Activated CD8-positive, alpha-beta memory T cell treated with anti-CD3 and anti-CD28 coated beads, Interleukin-2, amount 10 ng/mL, durations not matched to agents 7 days and 5 days (primary cell): ENCODE measurements at places on chromosomes 5 and 9. TPM values are rescaled to one million over a fixed set of nuclear protein-coding genes. Genes with fewer than 3 reads are reported as not detected.

GRCh38 chr5:979100-979817 lies 29.3 kb upstream of the NKD2 start:
- no peak for DNase-seq

GRCh38 chr5:50759526-50760270 lies 93.3 kb downstream of the PARP8 start:
- no peak for DNase-seq

GRCh38 chr9:27304521-27304920 lies 7.6 kb upstream of the EQTN start:
- DNase-seq: no peak

DNA sequence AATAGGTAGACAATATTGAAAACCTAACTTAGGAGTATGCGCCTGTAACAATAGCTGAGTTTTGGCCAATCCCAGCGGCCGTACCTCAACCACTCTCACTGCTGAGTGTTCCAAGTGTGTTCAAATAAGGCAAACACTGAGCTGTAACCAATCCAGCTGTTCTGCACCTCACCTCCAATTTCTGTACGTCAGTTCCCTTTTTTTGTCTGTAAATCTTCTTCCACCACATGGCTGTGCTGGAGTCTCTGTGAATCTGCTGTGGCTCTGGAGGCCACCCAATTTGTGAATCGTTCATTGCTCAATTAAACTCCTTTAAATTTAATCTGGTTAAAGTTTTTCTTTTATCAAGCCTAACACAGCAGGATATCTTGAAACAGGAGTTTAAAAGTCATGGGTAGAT lies 116.3 kb downstream of the SLC28A3 start:
- no peak for DNase-seq

DNA sequence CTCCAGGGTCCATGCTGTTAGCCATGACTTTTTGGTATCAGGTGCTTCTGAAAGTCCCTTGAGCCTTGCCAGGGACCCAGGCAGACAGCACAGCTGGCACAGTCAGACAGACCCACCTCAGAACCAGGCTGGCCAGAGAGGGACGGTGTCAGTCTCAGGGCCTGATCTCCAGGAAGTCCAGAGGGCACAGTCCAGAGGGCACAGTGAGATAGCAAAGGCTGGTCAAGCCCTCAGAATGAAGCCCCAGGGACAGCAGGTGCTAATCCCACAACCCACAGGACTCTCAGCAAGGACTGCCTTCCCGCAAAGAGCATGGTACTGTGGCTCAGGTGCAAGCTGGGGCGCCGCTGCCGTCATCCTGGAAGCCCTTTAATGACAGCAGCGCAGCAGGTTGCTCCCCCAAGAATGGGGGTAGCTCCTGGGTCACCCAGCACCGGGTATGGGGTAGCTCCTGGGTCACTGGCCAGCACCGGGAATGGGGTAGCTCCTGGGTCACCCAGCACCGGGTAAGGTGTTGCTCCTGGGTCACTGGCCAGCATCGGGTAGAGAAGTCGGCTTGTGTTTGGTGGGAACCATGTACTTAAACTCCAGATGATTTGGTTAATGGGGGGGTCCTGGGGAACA lies 105.6 kb upstream of the PHYKPL start:
- no peak for DNase-seq

- DNase-seq: no peak
Measured at GRCh38 chr9:122827761-122828093, 661 bp downstream of the PDCL start.

DNA sequence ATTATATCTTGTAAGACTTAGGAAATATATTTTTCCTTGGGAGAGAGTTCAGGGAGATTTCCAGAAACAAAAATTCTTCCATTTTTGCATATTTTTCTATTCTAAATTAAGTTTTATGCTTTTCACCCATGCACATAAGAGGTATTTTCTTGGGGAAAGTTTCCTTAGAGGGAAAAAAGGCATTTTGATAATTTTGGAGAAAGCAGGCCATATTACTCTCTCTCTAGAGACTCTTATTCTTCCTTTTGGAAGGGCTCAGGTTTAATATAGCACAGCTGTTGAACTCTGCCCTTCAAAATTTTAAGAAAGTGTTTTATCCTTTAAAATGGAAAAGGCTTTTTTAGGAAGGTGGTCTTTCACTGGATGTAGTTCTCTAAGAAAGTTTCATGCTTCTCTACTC lies 8.0 kb downstream of the NDUFS4 start:
- DNase-seq: no peak

NRARP gene
- 1.6 TPM for total RNA-seq

NMUR2 gene
- total RNA-seq: not detected

PCDHGB1 gene
- not detected for total RNA-seq
